CD4-positive, alpha-beta memory T cell (primary cell): ENCODE measurements at places on chromosomes 2 and 18.

GRCh38 chr2:41913311-41913710, 134.5 kb upstream of the PKDCC start:
- DNase-seq = no peak

DNA sequence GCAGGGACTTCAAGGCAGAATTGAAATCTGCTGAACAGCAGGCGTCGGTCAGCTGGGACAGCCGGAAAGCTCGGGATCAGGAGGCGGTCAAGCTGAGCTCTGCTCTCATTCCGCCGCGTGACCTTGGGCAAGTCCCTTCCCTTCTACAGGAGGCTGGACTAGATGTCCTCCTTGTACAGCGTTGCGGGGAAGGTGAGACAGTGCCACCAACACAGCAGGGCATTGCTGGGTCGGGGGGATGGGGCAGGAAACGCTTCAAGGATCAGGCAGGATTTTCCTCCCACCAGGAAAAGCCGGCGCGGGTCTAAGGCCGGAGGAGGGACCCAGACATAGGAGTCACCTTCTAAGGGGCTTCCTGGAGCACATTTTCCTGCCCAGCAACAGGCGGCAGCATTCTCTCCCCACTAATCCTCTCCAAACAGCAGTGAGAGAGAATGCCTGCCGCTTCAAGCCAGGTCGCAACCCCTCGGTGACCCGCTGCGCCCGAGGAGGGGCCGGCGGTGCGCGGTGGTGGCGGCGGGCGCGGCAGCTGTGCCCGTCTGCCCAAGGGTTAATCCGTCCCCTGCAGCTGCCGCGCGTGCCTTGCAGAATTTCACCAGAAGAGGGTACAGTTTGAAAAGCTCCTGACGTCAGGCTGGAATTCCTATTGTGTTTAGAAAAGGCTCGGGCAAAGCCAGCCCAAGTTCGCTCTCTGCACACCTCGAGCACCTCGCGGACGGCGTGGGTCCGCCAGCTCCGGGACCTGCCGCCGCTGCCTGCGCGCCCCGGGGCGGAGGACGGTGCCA, at the start of gene KCNF1:
KCNF1 (plus strand) TSS at position 644 of the 785 bp plus-strand sequence. CDS start 493 bp downstream, outside the sequence.
- no peak for DNase-seq

DNA sequence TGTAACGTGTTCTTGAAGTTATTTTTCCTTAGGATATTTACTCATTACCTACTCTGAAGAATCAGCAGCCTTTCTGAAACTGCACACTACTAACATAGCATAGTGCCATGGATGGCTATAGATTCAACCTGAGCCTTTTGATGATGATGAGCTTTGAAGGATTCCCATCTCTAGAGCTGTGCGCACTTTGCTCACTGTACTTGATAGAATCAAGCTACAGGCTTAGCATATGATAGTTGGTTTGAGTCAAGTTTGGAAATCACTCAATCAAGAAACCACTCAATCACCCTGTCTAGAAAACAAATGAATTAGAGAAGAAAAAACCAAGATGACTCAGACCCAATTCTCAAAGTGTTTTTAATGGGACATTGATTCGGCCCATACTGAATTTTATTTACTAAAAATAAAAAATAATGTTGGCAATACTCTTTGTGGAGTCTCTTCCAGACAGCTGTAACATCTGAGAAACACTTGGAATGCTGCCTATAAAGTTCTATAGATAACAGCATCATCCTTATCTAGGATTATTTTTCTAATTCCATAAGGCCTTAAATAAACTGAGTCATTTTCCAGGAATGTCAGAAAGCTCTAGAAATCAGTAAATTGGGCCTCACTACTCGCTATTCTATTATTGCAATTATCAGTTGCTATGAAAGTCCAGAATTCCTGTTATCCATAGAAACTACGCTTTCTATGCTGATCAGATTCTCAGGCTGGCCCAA, 259.0 kb upstream of the ERBB4 start:
- DNase-seq = no peak

GRCh38 chr18:49784427-49785185, 28.7 kb downstream of the ACAA2 start:
- no peak for DNase-seq

- DNase-seq = peak; percentile 45
These were observed 29.5 kb downstream of the INPP4A start for GRCh38 chr2:98473995-98474780.
